ENCODE measurements at places on chromosomes 11 and 22. TPM values are rescaled to one million over a fixed set of nuclear protein-coding genes. Genes with fewer than 3 reads are reported as not detected.

- no peaks in the 10 kb centered on the region for H3K27me3 ChIP-seq
- H3K36me3 ChIP-seq: no peaks in the 10 kb centered on the region
- no peak overlapping the region for H3K4me3 ChIP-seq
- H3K27ac ChIP-seq: no peak overlapping the region
These were observed 545.2 kb upstream of the CCDC179 start for GRCh38 chr11:23405350-23405937.

GRCh38 chr22:30104501-30105156, 24.4 kb downstream of the HORMAD2 start:
- no peak for DNase-seq
- H3K4me3 ChIP-seq: no peak overlapping the region
- no peaks in the 10 kb centered on the region for H3K27me3 ChIP-seq
- H3K4me1 ChIP-seq: no peaks in the 10 kb centered on the region
- no peaks in the 10 kb centered on the region for H3K36me3 ChIP-seq

DNA sequence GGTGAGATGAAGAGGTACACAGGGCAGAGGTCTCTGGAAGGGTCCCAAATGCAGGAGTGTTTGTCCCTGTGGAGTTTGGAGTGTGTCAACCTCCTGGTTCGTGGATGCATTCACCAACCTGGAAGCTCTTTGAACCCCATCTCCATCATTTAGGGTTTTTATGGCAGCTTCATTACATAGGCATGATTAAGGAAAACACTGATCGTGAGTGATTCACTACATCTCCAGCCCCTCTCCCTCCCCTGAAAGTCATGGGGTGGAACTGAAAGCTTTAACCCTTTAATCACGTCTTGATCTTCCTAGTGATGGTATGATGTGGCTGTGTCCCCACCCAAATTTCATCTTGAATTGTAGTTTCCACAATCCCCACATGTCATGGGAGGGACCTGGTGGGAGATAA, 19.8 kb upstream of the INCENP start:
- H3K27me3 ChIP-seq: no peaks in the 10 kb centered on the region
- H3K4me1 ChIP-seq: peaks cover 11% of the 10 kb centered on the region
- no peak overlapping the region for H3K4me3 ChIP-seq
- DNase-seq: no peak
- no peaks in the 10 kb centered on the region for H3K36me3 ChIP-seq
- peak overlapping the region; percentile 83 for H3K27ac ChIP-seq

Gene GAS2L1
- 53.7 TPM for total RNA-seq

DNA sequence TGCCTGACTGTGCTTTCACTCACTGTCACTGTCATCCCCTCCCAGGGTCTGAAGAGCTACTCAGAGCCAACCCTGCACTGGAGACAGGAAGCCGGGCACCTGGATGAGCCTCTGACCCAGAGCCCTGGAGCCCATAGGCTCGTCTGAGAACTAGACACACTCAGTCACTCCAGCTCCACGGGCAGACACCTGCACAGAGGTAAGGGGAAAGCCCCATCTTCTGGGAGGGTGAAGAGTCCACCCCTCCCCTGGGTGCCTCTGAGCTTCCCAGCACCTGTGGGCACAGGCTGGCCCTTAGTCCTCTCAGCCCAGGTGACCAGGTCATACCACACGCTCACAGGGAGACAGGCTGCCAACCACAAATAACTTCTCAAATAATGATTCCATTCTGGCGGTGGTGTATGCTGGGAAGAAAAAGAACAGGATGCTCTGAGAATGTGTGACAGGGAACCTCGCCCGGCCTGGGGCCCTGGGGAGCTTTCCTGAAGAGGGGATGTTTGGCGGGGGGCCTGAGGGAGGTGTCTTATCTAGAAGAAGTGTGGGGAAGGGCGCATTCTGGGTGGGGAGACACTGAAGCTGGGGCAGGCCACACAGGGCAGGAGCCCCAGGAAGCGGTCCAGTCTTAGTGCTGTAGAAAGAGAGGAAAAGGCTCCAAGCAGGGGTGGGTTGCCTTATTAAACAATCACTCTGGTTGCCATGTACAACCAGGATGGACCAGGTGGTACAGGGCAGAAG, 5.3 kb downstream of the CCDC157 start:
- H3K4me3 ChIP-seq: no peak overlapping the region
- H3K36me3 ChIP-seq: peaks cover 19% of the 10 kb centered on the region
- no peak for DNase-seq
- no peaks in the 10 kb centered on the region for H3K27me3 ChIP-seq

Gene MUC6
- total RNA-seq: 84.4 TPM

Gene CHADL
- 15.6 TPM for total RNA-seq

GRCh38 chr22:26789951-26790350, 132.6 kb downstream of the MIAT start:
- no peaks in the 10 kb centered on the region for H3K27me3 ChIP-seq
- H3K27ac ChIP-seq: no peak overlapping the region
- peaks cover 23% of the 10 kb centered on the region for H3K36me3 ChIP-seq
- no peak for DNase-seq
- no peak overlapping the region for H3K4me3 ChIP-seq

GRCh38 chr11:58567889-58568512, 7.7 kb downstream of the LPXN start:
- no peaks in the 10 kb centered on the region for H3K27me3 ChIP-seq
- H3K4me1 ChIP-seq: peaks cover 28% of the 10 kb centered on the region
- no peak overlapping the region for H3K4me3 ChIP-seq
- H3K36me3 ChIP-seq: peaks cover 6% of the 10 kb centered on the region

DNA sequence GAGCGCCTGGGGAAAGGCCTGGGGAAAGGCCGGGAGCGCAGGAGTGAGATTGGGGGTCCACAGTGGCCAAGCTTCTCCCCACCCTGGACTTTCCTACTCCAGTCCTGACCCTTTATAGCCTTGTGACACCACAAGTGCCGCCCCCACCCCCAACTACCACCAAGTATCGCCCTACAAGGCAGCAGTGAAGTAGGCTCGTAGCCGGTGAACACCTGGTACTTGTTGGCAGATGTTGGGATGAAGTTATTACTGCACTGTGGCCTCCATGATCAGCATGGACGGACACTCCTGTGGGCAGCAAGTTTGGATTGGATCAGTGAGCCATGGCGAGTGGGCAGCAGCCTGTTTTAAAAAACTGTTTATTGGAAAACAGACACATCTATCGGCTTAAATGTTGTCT, 45.0 kb downstream of the EIF3F start:
- H3K36me3 ChIP-seq: no peaks in the 10 kb centered on the region
- no peak overlapping the region for H3K27ac ChIP-seq
- peaks cover 26% of the 10 kb centered on the region for H3K27me3 ChIP-seq
- no peak for DNase-seq

- no peak overlapping the region for H3K27ac ChIP-seq
- H3K4me3 ChIP-seq: no peak overlapping the region
- no peaks in the 10 kb centered on the region for H3K27me3 ChIP-seq
- H3K36me3 ChIP-seq: no peaks in the 10 kb centered on the region
These were observed 20.3 kb downstream of the ARHGAP20 start for GRCh38 chr11:110691926-110692325.

Gene OR4X1
- not detected for total RNA-seq

DNA sequence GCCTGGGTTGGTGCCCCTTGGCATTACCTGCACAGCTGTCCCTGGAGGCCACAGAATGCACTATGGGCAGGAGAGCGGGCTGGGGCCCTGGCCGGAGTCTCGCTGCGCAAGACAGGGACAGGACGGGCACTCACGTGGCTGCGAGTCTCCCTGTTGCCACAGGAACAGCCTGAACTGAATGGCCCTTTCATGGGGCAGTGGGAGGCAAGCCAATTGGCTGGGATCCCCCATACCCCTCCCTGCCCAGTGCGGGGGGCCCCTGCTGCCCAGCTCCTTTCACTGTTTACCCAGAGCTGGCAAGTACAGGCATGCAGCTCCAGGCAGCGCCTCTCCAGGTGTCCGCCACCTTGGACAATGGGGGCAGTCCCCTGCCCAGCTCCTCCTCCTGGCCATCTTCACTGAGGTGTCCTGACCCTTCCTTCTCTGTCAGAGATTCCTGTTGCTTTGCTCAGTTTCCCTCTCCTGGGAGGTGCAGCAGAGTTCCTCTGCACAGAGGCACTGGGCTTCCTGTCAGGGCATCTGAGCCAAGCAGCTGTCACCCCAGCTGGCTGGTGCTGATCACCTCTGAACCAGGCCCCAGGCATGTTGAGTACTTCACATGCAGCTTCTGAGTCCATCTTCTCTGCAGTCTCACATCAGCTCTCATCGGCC, 5.2 kb downstream of the USP2 start:
- H3K4me1 ChIP-seq: peaks cover 77% of the 10 kb centered on the region
- H3K27me3 ChIP-seq: no peaks in the 10 kb centered on the region
- no peaks in the 10 kb centered on the region for H3K36me3 ChIP-seq
- peak overlapping the region; percentile 93 for H3K27ac ChIP-seq
- peak; percentile 80 for DNase-seq
- no peak overlapping the region for H3K4me3 ChIP-seq

DNA sequence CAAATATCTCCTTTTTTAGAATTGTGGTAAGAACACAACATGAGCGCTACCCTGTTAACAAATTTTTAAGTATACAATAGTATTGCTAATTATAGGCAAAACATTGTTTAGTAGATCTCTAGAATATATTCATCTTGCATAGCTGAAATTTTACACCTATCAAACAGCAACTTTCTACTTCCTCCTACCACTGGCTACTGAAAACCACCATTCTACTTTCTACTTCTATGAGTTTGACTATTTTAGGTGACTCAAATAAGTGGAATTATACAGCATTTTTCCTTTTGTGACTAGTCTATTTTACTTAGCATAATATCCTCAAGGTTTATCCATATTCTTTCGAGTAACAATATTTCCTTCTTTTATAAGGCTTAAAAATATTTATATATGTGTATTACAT, 128.4 kb downstream of the FAM76B start:
- no peaks in the 10 kb centered on the region for H3K4me1 ChIP-seq
- no peak overlapping the region for H3K4me3 ChIP-seq
- DNase-seq: no peak
- no peaks in the 10 kb centered on the region for H3K36me3 ChIP-seq

DNA sequence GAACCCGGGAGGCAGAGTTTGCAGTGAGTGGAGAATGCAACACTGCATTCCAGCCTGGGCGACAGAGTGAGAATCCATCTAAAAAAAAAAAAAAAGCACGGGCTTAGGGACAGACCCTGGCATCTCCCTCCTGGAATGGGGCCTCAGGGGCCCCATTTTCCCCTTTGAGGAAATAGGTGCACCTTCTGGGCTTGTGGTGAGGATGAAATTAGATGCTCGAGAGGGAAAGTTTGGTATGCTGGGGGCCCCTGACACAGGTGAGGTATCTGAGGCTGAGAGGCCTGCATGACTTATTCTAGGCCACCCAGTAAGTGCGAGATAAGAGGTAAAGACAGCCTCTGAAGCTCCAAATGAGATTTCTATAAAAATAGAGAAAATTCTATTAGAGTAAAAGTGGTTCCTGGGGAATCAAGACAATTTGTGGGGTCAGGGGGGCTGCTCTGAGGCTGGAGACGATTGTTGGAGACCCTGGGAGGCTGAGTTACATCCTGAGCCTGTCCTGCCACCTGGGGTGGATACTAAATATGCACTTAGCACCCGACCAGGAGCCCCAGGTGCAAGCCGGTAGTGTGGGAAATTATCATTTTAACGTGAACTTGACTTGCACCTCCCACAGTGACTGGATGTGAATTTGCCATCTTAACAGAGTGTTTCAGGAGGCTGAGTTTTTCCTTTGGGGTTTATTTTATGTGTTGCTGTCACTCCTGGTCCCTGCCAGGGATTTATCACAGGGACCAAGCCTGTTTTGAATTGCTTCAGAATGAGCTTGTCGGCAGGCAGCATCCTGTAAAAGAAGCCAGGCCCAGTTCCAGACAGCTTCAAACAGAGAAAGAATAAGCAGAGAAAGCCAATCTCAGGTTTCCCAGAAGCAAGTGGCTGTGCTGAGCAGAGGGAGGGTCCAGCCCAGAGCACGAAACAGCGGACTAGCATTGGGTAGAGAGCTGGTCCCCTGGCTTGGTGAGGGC, 48.4 kb upstream of the TSKU start:
- H3K4me1 ChIP-seq: no peaks in the 10 kb centered on the region
- no peaks in the 10 kb centered on the region for H3K36me3 ChIP-seq
- H3K27me3 ChIP-seq: no peaks in the 10 kb centered on the region
- no peak overlapping the region for H3K4me3 ChIP-seq
- no peak overlapping the region for H3K27ac ChIP-seq

GRCh38 chr11:68127714-68128681, 6.8 kb upstream of the CHKA start:
- H3K4me1 ChIP-seq: peaks cover 33% of the 10 kb centered on the region
- DNase-seq: peak; percentile 95
- no peaks in the 10 kb centered on the region for H3K27me3 ChIP-seq
- no peaks in the 10 kb centered on the region for H3K36me3 ChIP-seq
- peak overlapping the region; percentile 99 for H3K27ac ChIP-seq

Gene TMEM223
- total RNA-seq: 12.5 TPM

GRCh38 chr11:57546869-57547475, 9.6 kb downstream of the SMTNL1 start:
- DNase-seq: no peak
- no peak overlapping the region for H3K27ac ChIP-seq
- peaks cover 60% of the 10 kb centered on the region for H3K36me3 ChIP-seq
- H3K4me1 ChIP-seq: no peaks in the 10 kb centered on the region

Gene VSTM5
- 0.89 TPM for total RNA-seq

DNA sequence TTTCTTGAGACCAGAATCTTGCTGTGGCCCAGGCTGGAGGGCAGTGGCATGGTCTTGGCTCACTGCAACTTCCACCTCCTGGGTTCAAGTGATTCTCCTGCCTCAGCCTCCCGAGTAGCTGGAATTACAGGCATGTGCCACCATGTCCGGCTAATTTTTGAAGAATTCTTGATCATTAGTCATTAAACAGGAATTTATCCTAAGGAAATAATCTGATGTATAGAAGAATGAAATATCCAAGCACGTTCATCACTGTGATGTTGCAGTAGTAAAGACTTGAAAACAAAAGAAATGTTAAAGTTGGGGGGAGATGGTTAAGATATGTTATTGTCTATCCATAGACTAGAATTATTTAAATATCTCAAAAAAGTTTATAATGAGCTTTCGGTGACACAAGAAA, 23.6 kb downstream of the CBL start:
- H3K27me3 ChIP-seq: no peaks in the 10 kb centered on the region
- no peaks in the 10 kb centered on the region for H3K4me1 ChIP-seq
- DNase-seq: no peak
- H3K27ac ChIP-seq: no peak overlapping the region
- no peak overlapping the region for H3K4me3 ChIP-seq

GRCh38 chr22:27445881-27446280, 355.7 kb downstream of the MN1 start:
- no peaks in the 10 kb centered on the region for H3K27me3 ChIP-seq
- no peak for DNase-seq
- no peak overlapping the region for H3K27ac ChIP-seq
- no peak overlapping the region for H3K4me3 ChIP-seq
- no peaks in the 10 kb centered on the region for H3K36me3 ChIP-seq

DNA sequence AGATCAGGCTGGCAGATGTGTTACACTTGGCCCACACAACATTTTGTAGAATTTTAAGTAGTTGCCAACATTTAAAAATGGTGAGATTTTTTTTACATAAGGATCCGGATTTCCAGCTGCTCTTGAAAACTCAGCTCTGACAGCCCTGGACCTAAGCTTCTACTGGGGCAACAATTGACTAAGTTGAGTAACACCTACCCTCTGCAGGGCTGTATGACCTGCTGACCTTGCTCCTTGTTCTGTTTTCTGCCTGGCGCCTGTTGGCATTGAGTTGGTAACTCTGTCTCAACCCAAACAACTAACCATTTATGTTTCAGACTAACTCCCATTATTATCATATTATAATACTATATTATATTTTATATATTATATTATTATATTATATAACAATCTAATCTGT, 21.1 kb upstream of the LRRC55 start:
- no peak overlapping the region for H3K27ac ChIP-seq
- no peaks in the 10 kb centered on the region for H3K27me3 ChIP-seq
- H3K4me1 ChIP-seq: no peaks in the 10 kb centered on the region
- DNase-seq: no peak
- no peak overlapping the region for H3K4me3 ChIP-seq

Gene BBOX1
- total RNA-seq: 3.8 TPM
